ENCODE measurements at places on chromosomes 13 and 19.

DNA sequence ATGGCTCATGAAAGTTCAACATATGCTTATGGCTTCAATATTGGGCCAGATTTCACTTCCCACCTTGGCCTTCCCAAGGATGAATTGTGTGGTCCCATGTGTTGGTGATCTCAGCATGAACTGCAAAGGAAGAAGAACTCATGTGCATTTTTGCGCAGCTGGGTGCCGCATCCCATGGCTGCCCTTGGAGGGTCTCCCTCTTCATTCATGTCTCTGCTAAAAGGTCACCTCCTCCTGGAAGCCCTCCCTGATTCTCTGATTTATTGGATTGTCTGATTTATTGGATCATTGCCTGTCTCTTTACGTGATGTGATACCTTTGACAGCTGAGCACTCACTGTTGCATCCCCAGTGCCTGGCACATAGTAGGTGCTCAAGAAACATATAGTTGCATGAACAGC is 1.7 kb upstream of the CYP4F8 start:
- no peak for DNase-seq

DNA sequence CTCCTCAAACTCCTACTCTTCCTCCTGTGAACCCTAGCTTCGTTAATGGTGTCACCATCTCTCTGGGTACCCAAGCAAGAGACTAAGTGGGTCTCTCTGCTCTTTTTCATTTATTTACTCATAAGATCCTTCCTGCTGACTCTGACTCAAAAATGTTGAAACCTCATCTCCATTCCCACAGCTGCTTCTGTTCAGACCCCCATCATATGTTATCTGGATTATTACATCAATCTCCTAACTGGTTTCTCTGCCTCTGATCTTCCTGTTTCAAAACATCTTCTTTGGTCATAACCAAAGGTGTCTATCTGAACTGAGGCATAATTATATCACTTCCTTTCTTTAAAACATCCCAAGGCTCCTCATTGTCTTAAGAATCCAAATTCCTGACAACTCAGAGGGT is 2.0 kb upstream of the MEDAG start:
- no peak for DNase-seq

DNA sequence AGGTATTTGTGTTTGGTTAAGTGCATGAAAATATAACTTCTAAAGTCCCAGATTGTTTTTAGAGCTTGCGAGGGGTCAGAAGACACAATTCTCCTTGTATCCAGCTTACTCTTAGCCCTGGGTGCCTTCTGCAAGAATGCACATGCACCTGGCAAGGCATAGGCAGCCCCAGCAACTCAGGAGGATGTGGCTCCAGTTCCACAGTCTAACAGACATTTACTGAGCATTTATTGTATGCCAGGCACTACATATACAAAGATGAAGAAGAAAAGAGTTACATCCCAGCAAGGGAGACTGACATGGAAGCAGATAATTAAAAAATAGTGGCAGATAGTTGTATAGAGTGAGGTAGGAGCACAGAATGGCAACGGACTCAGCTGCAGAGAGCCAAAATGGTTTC is 101.1 kb upstream of the FRY start:
- DNase-seq: no peak

- no peak for DNase-seq
Measured at GRCh38 chr19:2296141-2296540, 11.8 kb downstream of the LINGO3 start.

- DNase-seq: no peak
Measured at GRCh38 chr13:49516467-49516866, 20.7 kb downstream of the PHF11 start.

- DNase-seq: no peak
Measured at GRCh38 chr19:55490478-55491432, 2.5 kb downstream of the SSC5D start.

GRCh38 chr19:35204799-35205732 is 23.5 kb downstream of the FAM187B start:
- peak; percentile 80 for DNase-seq

- no peak for DNase-seq
Measured at GRCh38 chr19:5587071-5587455, 19.3 kb upstream of the TINCR start.

GRCh38 chr19:19110410-19111135 is 27.7 kb downstream of the TMEM161A start:
- DNase-seq: no peak

- peak; percentile 37 for DNase-seq
Measured at GRCh38 chr13:39038569-39039030, 344 bp downstream of the NHLRC3 start.

- no peak for DNase-seq
Measured at GRCh38 chr19:48818234-48818820, 7.5 kb upstream of the BCAT2 start.

DNA sequence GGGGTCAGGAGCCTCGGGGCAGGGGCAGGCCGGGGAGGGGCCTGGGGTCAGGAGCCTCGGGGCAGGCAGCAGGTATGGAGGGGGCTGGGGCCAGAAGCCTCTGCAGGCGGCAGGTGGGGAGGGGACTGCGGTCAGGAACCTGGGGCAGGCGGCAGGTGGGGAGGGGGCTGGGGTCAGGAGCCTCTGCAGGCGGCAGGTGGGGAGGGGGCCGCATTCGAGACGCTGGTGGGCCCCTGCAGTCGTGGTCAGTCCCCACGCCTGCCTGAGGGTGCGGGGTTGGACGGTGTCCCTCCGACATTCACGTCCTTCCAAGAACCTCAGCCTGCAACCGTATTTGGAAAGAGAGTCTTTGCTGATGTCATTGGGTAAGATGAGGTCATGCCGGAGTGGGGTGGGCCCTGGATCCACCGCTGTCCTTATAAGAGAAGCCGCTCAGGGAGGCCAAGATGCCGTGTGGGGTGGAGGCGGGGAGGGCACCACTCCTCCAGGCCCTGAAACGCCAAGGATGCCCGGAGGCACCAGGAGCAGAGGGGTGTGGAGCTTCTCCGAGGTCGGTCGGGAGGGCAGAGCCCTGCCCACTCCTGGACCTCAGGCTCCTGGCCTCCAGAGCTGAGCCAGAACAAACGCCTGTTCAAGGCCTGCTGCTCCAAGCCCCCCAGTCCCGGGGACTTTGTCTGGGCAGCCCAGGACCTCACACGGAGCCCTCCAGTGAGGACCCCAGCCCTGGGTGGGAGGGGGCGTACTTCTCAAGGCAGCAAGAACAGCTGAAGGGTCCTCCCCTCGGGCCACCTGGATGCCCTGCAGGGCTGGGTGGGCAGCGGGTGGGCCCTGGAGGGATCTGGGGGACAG is 30.1 kb downstream of the PIP5K1C start:
- DNase-seq: peak; percentile 85

GRCh38 chr13:65168026-65168425 is 2062.1 kb downstream of the PCDH9 start:
- DNase-seq: no peak

GRCh38 chr19:40589591-40590429 is 11.4 kb upstream of the LTBP4 start:
- DNase-seq: no peak

DNA sequence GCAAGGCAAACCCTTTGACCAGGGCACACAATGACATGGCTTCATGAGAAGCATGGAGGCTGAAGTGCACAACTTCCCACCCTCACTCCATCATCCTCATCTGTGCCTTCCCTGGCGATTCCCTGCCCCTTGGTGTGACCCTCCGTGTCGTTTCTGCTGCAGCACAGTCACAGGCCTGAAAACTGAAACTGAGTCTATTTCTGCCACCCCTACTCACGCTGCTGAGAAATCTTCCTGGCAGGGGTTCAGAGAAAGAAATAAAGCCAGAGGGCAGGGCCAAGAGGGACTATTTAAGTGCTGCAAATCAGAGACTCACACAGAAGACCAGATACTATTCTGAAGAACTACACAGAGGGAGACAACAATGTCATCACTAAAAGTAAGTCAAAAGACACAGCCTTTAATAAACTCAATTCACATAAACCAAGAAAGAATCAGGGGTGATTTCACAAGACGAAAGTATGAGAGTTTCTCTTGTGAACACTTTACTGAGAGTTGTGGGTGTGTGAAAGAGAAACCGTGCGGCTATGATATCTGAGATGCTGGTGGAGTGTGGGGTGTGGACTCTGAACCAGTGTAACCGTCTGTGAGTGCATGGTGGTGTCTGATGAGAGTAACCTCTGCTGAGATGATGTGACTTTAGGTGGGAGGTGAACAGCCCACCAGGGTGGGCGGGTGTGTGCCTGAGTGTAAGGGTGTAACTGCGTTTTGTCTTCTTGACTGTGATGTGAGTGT is 23.5 kb downstream of the LGALS16 start:
- peak; percentile 33 for DNase-seq

GRCh38 chr19:57802269-57802668 is 12.4 kb downstream of the ZNF552 start:
- DNase-seq: no peak

DNA sequence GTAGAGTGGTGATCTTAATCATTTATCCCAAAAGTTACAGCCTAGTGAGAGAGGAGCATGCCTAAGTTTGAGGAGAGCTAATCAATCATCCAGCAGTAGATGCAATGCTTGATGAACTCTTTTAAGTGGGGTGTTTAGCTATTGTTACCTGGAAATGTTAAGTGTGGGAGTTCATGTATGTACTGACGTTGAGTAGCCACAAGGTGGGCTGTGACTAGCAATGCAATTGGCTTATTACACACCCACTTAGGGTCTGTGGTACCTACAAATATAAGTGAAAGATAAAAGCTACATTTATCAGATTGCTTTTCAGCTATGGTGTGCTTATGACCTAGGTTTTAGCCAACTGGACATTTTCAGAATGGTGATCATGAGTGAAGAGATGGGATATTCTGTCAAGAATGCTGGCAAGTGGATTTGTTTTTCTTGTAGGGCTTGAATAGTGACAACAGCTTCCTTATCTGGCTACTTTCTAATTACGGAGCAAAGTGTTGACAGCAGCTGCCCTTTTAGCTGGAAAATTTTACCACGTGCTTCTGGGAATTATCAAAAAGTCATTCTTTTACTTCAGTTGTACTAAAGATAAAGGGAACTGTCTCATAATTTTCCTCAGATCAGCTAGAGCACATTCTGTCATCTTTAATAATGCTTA is 170.6 kb downstream of the POSTN start:
- DNase-seq: no peak

DNA sequence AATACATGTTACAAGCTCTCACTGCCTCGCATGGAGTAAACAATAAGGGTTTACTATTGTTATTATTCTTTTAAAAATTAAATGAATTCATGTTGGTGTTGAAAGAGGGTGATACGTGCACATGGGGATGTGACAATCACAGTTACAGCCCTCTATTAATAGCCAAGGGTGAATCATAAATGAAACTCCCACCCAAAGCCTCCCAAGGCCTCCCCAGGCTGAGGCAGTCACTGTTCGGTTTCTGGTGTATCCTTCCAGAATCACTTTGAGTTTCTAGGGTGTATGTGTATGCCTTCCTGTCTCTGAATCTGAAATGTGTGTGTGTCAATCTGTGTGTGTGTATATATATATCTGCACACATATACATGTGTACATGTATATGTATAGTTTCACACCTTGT is 73.4 kb downstream of the AKAP11 start:
- peak; percentile 14 for DNase-seq

GRCh38 chr13:112756511-112756966 is 66.7 kb downstream of the ATP11A start:
- DNase-seq: no peak

- DNase-seq: no peak
Measured at GRCh38 chr13:77820431-77821149, 98.0 kb downstream of the EDNRB start.

DNA sequence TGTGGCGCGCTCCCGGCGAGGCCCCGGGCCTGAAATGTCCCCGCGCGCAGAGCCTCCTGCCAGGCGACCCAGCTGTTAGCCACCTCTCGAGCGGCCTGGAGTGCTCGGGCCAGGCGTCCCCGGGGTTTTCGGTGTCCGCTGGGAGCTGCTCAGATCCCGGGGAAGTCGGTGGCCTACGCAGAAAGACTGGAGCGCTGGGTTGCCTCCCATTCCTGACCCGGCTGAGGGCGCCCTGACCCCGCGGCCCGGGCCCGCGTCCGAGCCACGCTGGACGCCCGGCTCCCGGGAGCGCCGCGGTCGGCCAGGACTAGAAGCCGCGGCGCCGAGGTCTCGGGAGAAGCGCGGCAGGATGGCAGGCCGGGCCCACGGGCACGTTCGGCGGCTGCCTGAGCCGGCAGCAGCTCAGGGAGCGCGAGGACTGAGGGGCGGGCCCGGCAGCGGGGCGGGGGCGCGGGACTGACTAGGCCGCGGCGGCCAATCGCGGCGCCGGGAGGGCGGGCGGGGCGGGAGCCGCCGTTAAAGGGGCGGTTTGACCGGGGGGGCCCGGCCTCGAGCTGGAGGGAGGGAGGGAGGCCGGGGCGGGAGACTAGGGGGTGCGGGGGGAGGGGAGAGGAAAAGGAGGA is 1.3 kb upstream of the ZIC2 start:
- DNase-seq: peak; percentile 33

DNA sequence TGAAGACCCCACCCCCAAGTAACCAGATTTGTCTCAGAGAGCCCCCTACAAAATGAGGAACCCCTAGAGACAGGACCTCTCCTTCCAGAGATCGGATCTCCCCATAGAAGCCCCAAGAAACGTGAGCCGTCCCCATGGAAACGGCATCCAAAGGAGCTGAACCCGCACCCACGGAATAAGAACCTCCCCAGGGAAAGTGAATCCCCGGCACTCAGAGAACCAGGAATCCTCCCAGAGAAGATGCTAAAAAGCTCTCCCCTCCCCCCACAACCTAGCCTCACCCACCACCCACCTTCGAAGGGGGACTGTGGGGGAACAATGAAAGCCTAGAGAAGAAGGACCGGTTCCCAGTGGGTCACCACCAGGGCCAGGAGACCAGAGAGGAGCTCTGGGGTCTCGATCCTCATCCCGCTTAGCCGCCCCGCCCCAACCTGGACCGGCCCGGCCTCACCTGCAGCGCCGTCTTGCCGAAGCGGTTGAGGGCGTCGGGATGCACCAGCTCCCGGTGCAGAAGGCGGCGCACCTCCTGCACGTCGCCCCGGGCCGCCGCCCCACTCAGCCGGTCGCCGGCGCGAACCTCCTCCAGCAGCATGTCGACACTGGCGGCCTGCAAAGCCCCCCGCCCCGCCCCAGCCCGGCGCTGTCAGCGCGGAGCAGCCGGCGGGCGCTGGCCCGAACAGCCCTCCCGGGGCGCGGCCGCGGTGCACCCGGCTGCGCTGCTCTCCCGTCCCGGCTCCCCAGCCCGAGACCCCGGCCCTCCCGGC is 535 bp downstream of the CDKN2D start:
- DNase-seq: peak; percentile 6

- no peak for DNase-seq
Measured at GRCh38 chr13:23868521-23868920, 20.7 kb downstream of the MIPEP start.

DNA sequence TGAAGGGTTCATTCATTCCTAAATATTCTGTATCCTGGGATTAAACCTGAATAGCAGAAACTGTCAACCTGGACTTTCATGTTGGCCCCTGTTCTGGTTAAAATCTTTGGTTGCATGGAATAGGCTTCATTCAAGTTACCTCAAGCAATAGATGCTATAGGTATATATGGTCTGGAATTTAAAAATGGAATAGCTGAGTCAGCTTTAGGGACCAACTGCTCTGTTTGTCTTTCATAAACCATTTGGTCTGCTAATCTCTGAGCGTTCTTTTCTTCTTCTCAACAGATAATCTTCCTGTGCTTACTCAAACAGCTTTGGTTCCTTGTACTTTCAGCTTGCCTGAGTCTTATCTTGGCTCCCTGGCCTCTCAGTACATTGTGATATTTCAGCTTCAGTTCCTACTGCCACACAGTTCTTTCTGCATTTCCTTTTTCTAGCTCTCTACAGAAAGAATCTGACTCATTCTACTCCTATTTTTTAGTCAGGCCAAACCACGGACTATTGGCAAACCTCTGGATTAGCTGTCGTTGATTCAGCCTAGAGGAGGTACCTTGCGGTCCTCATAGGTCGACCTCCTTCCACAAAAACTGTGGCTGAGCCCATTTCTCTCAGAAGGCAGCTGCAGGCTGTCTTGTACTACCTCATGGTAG is 35.9 kb upstream of the MAB21L1 start:
- DNase-seq: peak; percentile 41

Measured in inflammatory macrophage treated with lipopolysaccharide for 4 hours (primary cell).